ENCODE measurements at places on chromosomes 5 and 9. TPM values are rescaled to one million over a fixed set of nuclear protein-coding genes. Genes with fewer than 3 reads are reported as not detected.

ORM1 gene
- total RNA-seq = not detected

ZSWIM6 gene
- total RNA-seq = 5.7 TPM

FIBCD1 gene
- 10.7 TPM for total RNA-seq

TMC1 gene
- 0.20 TPM for total RNA-seq

NAA35 gene
- total RNA-seq = 27.5 TPM

ITGA1 gene
- total RNA-seq = 1.2 TPM

IFNA13 gene
- total RNA-seq = not detected

DMRT3 gene
- total RNA-seq = not detected

INSL4 gene
- total RNA-seq = 13.9 TPM

TMEM252 gene
- not detected for total RNA-seq

PCDHGA1 gene
- total RNA-seq = 0.31 TPM

FEM1C gene
- total RNA-seq = 2.9 TPM

Measured in A549 treated with RU486 at 1 μM for 4 hours (cell line).